A549 treated with AZD2906 at 1 μM for 4 hours (cell line): ENCODE measurements at places on chromosomes 5 and 9. TPM values are rescaled to one million over a fixed set of nuclear protein-coding genes. Genes with fewer than 3 reads are reported as not detected.

Gene TTC23L
- 0.11 to 0.45 TPM (median 0.17 TPM) in 4 of 5 replicates, not detected in the other for total RNA-seq

Gene KIF4B
- 0.01 to 0.06 TPM (median 0.03 TPM) in 4 of 5 replicates, not detected in the other for total RNA-seq

Gene ERAP2
- total RNA-seq, result 0.98 to 2.0 TPM (median 1.2 TPM) in 5 replicates

Gene SLC6A18
- 0.24 TPM in 1 of 5 replicates, not detected in the others for total RNA-seq

Gene CENPK
- 24.2 to 31.2 TPM (median 25.5 TPM) in 5 replicates for total RNA-seq

Gene GAS1
- total RNA-seq, result 0.09 to 0.19 TPM (median 0.12 TPM) in 5 replicates

Gene SLC23A1
- 1.1 to 1.7 TPM (median 1.3 TPM) in 5 replicates for total RNA-seq

Gene RAD50
- 24.1 to 32.0 TPM (median 27.7 TPM) in 5 replicates for total RNA-seq

Gene EIF4E1B
- total RNA-seq, result not detected in 5 replicates

Gene IL3
- total RNA-seq, result not detected in 5 replicates

Gene NEURL1B
- total RNA-seq, result 9.9 to 12.0 TPM (median 10.9 TPM) in 5 replicates

Gene CARTPT
- total RNA-seq, result not detected in 5 replicates

Gene GLT6D1
- total RNA-seq, result not detected in 5 replicates
